ENCODE measurements at places on chromosomes 13 and 19.

- peak; percentile 14 for DNase-seq
These were observed 4.8 kb upstream of the CEACAM16 start for GRCh38 chr19:44694184-44694579.

- DNase-seq, result no peak
These were observed 935.9 kb downstream of the EFNB2 start for GRCh38 chr13:105599477-105600037.

DNA sequence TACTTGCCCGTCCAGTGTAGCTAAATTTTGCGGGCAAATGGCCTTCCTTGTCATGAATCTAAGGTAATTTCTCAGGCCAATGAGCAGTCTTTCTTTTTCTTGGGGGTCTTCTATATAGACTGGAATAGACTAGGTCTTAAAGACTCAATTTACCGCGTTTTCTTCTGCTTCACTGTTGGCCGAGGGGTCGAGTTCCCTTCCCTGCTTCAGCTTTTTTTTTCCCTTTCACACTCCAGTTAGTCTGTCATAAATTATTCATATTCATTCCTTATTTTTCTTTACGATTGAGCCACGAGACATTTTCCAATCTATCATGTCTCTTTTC is 276 bp downstream of the ALG11 start:
- no peak for DNase-seq

GRCh38 chr19:13270514-13271105 is 120.4 kb downstream of the IER2 start:
- DNase-seq, result no peak

GRCh38 chr19:11247391-11247790 is 8.0 kb downstream of the ANGPTL8 start:
- DNase-seq, result no peak

DNA sequence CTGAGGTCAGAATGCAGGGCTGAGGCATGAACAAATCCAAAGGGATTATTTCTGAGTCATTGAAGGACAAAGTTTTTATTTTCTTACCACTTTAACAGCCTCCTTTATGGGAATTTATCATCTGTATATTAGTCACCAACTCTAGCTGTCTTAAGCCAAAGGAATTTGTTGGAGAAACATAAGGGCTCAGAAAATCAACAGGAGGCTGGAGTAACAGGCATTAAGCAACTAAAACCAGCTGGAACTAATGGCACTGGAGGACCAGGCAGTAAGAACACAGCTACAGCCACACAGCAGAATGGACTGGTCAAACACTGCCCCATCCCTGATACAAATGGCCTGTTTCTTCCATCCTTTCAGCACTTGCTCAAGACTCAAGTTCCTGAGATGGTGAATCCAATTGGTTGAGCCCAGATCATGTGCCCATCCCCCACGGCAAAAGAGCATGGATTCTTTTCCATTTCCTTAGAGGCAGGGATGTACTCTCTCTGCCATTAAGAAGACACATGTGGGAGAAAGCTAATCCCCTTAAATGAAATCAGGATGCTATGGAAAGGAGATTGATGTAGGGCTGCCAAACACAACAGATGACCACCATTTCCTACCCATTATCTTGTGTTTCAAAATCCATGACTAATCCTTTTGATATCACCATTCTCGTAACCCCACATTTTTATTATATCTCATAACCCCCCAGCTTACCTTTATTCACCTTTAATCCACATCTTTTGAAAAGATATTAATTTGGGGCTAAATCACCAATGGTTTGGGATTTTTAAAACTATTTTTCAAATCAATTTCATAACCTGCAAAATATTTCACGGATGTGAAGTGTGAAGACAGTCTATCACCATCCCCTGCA is 157.0 kb upstream of the FNDC3A start:
- no peak for DNase-seq

GRCh38 chr13:99218969-99219368 is 18.3 kb downstream of the UBAC2 start:
- DNase-seq, result peak; percentile 51

GRCh38 chr13:113874177-113874576 is 10.3 kb upstream of the GAS6 start:
- DNase-seq, result no peak

DNA sequence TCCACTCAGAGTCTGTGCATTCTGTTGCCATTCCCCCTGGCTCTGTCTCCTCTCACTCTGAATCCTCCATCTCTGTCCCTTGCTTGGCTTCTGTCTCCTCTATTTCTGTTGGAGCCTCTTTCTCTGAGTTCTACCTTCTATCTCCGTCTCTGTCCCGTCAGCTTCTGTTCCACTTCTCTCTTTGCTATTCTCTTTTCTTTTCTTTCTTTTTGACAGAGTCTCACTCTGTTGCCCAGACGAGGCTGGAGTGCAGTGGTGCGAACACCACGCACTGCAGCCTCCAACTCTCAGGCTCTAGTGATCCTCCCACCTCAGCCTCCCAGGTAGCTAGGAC is 33.8 kb upstream of the LRRC4B start:
- DNase-seq, result no peak

DNA sequence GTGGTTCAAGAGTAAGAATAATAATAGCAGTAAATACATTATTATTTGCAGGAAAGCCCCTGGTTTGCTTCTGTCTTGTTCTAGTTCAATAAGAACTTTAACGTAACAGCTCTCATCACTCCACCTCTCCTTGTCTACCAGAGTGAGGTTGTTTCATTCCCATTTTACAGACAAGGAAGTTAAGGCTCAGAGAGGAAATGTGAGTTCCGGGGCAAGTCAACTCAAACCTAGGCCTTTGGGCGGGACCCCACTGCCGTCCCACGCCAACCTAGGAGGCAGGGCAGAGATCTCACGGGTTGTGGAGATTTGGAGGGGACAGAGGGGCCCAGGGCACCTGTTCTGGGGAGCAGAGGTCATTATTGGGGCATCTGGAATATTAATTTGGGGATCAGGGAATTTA is 1.5 kb downstream of the MAP4K1 start:
- no peak for DNase-seq

- no peak for DNase-seq
These were observed 3.9 kb downstream of the IRF2BP1 start for GRCh38 chr19:45881909-45882528.

DNA sequence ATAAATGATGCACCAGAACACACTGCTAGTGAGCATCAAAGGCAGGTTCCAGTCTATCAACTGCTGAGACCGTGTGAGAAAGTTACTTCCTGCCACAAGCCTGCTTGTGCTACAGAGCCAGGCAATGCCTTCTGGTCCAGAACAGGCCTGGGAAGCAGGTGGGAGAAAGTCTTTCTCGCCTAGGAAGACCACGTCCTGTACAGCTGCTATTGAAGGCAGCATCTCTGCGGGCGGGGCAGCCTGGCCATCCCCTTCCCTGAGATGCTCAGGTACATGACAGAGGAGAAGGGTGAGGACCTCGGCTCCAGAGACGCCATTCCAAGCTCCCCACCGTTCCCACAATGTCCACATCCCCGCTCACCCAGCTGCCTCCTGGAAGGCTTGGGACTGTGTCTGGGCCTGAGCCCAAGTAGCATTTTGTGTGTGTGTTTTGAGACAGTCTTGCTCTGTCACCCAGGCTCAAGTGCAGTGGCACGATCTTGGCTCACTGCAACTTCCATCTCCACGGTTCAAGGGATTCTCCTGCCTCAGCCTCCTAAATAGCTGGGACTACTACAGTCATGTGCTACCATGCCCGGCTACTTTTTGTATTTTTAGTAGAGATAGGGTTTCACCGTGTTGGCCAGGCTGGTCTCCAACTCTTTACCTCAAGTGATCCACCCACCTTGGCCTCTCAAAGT is 3.4 kb downstream of the RFX1 start:
- no peak for DNase-seq

Data from activated CD4-positive, alpha-beta T cell treated with anti-CD3 and anti-CD28 coated beads, Interleukin-2, amount 50 U/mL, for 1 hour (primary cell).